ENCODE measurements at places on chromosomes 3 and 15.

GRCh38 chr3:140580746-140581145, 97.1 kb upstream of the TRIM42 start:
- H3K27me3 ChIP-seq: no peaks in the 10 kb centered on the region
- no peak overlapping the region for H3K27ac ChIP-seq
- DNase-seq: no peak
- H3K4me1 ChIP-seq: no peaks in the 10 kb centered on the region

GRCh38 chr15:68982976-68983563, 31.4 kb upstream of the NOX5 start:
- no peak overlapping the region for H3K4me3 ChIP-seq
- DNase-seq: no peak
- peak overlapping the region; percentile 73 for H3K27ac ChIP-seq
- peaks cover 23% of the 10 kb centered on the region for H3K4me1 ChIP-seq

DNA sequence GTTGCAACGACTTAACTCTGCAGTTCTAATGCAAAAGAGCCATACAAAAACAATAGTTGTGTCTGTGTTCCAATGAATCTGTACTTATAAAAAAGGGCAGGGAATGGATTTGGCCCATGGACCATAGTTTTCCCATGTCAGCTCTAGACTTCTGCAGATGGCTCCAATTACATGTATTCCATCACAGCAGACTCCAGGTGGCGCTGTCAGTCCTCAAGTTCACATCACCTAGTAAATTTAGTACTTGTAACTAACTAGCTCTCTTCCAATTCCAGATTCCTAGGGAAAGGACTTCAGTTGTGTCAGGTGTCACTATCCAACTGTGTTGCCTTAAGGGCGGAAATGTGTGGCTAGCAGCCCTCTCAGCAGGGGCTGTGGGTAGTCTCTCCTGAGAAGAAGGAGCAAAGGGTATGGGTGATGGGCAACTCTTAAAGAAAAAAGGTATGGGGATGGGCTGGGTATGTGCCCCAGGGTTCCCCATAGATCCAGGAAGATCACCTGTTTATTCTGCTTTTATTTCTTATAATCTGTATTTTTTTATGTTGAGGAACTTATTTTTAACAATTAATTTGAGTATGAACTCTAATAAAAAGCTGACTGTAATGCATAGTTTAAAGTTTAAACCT, 36.2 kb downstream of the BBS4 start:
- DNase-seq: peak; percentile 78
- no peaks in the 10 kb centered on the region for H3K27me3 ChIP-seq
- no peaks in the 10 kb centered on the region for H3K36me3 ChIP-seq
- no peaks in the 10 kb centered on the region for H3K4me1 ChIP-seq

DNA sequence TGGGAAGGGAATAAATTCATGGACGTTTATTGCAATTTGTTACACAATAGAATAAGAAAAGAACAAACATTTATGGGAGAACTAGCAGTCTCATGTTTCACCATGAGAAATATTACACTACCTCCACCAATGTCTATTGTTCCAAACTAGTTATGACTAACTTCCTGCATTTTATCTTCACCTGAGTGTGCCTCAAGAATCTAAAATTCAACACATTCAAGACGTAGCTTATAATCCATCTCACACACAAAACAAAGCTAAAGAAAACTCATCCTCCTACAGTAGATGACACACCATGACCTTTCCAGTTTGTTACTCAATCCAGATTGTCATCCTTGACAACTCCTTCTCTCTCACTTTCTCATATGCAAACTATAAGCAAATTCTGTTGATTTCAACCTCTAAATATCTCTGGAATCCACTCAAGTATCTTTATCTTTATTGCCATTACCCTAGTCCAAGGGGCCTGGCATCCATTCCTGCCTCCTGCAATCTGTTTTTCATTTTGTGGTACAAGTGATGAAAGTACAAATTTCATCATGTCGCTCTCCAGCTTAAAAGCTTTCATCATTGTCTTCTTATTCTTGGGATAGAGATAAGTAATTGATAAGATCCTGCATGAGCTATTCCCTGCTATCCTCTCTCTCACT, 229.9 kb downstream of the NR2F2 start:
- H3K27me3 ChIP-seq: no peaks in the 10 kb centered on the region
- H3K4me1 ChIP-seq: no peaks in the 10 kb centered on the region
- H3K27ac ChIP-seq: no peak overlapping the region
- DNase-seq: no peak
- H3K4me3 ChIP-seq: no peak overlapping the region

- DNase-seq: peak; percentile 87
- no peaks in the 10 kb centered on the region for H3K4me1 ChIP-seq
- H3K27me3 ChIP-seq: no peaks in the 10 kb centered on the region
- H3K27ac ChIP-seq: no peak overlapping the region
- H3K36me3 ChIP-seq: no peaks in the 10 kb centered on the region
Measured at GRCh38 chr3:116770815-116771450, 61.4 kb downstream of the TUSC7 start.

GRCh38 chr3:38487323-38487722, 8.8 kb upstream of the EXOG start:
- no peaks in the 10 kb centered on the region for H3K4me1 ChIP-seq
- DNase-seq: no peak
- H3K36me3 ChIP-seq: no peaks in the 10 kb centered on the region

- H3K27ac ChIP-seq: no peak overlapping the region
- no peaks in the 10 kb centered on the region for H3K27me3 ChIP-seq
- H3K4me1 ChIP-seq: peaks cover 5% of the 10 kb centered on the region
- H3K4me3 ChIP-seq: no peak overlapping the region
- no peaks in the 10 kb centered on the region for H3K36me3 ChIP-seq
Measured at GRCh38 chr15:93036951-93037819, 51.8 kb downstream of the RGMA start.

DNA sequence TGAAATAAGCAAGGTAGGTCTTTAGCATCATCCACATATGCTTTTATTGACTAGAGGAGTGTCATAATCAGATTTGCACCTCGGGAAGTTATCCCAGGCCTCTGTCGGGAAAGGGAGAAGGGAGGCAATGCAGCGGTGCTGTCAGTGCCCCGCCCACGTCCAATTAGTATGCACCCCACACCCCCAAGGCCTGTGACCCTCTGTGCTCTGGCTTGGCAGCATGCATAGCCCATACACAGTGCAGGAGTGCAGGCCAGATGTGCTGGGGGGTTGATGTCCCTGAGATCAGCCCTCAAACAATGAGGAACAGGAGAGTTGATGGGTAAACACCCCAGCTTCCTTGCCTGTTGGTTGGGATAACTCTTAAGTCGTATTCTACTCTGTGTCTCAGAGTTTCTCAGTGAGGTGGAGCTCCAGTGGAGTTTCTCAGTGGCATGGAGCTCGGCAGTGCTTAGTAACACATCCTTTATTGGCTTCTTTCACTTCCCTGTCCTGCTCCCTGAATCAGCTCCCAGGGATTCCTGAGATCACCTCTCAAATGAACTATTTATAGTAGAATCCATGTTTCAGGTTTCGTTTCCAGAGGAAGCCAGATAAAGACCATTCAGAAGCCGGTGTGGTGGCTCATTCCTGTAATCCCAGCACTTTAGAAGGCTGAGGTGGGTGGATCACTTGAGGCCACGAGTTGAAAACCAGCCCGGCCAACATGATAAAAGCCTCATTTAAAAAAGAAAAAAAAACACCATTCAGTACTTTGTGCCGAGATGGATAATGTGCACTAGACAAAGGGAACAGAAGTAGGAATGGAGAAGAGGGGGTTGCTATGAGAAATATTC, 26.7 kb upstream of the NDUFB4 start:
- DNase-seq: no peak
- H3K36me3 ChIP-seq: no peaks in the 10 kb centered on the region
- no peak overlapping the region for H3K27ac ChIP-seq
- no peak overlapping the region for H3K4me3 ChIP-seq

DNA sequence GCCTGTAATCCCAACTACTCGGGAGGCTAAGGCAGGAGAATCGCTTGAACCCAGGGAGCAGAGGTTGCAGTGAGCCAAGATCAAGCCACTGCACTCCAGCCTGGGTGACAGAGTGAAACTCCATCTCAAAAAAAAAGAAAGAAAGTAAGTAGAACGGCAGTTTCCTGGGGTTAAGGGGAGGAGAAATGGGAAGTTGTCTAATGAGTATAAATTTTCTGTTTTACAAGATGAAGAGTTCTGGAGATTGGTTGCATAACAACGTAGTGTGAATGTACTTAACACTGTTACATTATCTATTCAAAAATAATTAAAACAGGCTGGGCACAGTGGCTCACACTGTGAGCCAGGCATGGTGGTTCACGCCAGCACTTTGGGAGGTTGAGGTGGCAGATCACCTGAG, 45.4 kb downstream of the GRK7 start:
- no peaks in the 10 kb centered on the region for H3K36me3 ChIP-seq
- H3K4me3 ChIP-seq: no peak overlapping the region
- no peaks in the 10 kb centered on the region for H3K27me3 ChIP-seq
- DNase-seq: no peak

DNA sequence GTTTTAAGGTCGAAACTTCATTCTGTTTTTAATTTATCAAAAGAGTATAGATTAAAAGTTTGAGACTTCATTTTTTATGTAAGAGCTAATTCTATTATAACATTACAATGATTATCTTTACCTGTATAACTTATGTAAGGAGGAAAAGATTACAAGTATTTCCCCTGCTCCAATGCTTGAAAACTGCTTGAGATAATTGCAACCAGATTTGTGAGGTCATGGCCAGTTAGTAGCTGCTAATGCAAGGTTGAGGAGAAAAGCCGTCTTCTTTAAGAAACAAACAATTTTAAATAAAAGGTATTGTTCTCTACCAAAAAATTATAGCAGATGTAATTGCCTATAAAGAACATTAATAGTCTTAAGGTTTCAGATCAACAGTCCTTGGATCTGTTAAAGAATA, 208.3 kb upstream of the UBE2E2 start:
- H3K27ac ChIP-seq: no peak overlapping the region
- H3K36me3 ChIP-seq: no peaks in the 10 kb centered on the region
- H3K4me1 ChIP-seq: no peaks in the 10 kb centered on the region
- no peak for DNase-seq
- no peak overlapping the region for H3K4me3 ChIP-seq
